ENCODE measurements at places on chromosomes 1 and 21. TPM values are rescaled to one million over a fixed set of nuclear protein-coding genes. Genes with fewer than 3 reads are reported as not detected.

CA6 gene
- polyA plus RNA-seq, result not detected

OR2M3 gene
- polyA plus RNA-seq, result not detected

FOXO6 gene
- polyA plus RNA-seq, result 2.8 TPM

GRIK3 gene
- 0.77 TPM for polyA plus RNA-seq

LRRC47 gene
- 16.9 TPM for polyA plus RNA-seq

GJB5 gene
- polyA plus RNA-seq, result not detected

RNU1-2 gene
- not detected for polyA plus RNA-seq

ZNF695 gene
- polyA plus RNA-seq, result not detected

SMPDL3B gene
- not detected for polyA plus RNA-seq

OR2T29 gene
- not detected for polyA plus RNA-seq

KRTAP7-1 gene
- not detected for polyA plus RNA-seq

GPR3 gene
- 0.64 TPM for polyA plus RNA-seq

OR2T11 gene
- polyA plus RNA-seq, result not detected

LCE2B gene
- polyA plus RNA-seq, result not detected

NRDC gene
- 181 TPM for polyA plus RNA-seq

DPT gene
- polyA plus RNA-seq, result 13.3 TPM

KMO gene
- 1.6 TPM for polyA plus RNA-seq

ANKRD65 gene
- polyA plus RNA-seq, result 3.4 TPM

NBPF15 gene
- polyA plus RNA-seq, result 28.1 TPM

KCNE2 gene
- 0.47 TPM for polyA plus RNA-seq

DPM3 gene
- 1,371 TPM for polyA plus RNA-seq

CITED4 gene
- polyA plus RNA-seq, result 21.8 TPM

CGN gene
- 3.2 TPM for polyA plus RNA-seq

LDLRAD1 gene
- 0.32 TPM for polyA plus RNA-seq

HHIPL2 gene
- polyA plus RNA-seq, result 1.9 TPM

NR1I3 gene
- not detected for polyA plus RNA-seq

PRMT2 gene
- 48.3 TPM for polyA plus RNA-seq

HTR1D gene
- polyA plus RNA-seq, result 0.03 TPM

TMPRSS15 gene
- polyA plus RNA-seq, result not detected

KAZN gene
- 5.9 TPM for polyA plus RNA-seq

JTB gene
- 140 TPM for polyA plus RNA-seq

NBPF6 gene
- not detected for polyA plus RNA-seq

TCHH gene
- 0.05 TPM for polyA plus RNA-seq

TNFRSF4 gene
- 6.9 TPM for polyA plus RNA-seq

EDARADD gene
- polyA plus RNA-seq, result 0.03 TPM

DMRTA2 gene
- not detected for polyA plus RNA-seq

CNR2 gene
- not detected for polyA plus RNA-seq

OPTC gene
- polyA plus RNA-seq, result not detected

GPR89A gene
- 29.4 TPM for polyA plus RNA-seq

Measured in adrenal gland (tissue), 19 donors.